ENCODE measurements at places on chromosomes 1 and 21.

DNA sequence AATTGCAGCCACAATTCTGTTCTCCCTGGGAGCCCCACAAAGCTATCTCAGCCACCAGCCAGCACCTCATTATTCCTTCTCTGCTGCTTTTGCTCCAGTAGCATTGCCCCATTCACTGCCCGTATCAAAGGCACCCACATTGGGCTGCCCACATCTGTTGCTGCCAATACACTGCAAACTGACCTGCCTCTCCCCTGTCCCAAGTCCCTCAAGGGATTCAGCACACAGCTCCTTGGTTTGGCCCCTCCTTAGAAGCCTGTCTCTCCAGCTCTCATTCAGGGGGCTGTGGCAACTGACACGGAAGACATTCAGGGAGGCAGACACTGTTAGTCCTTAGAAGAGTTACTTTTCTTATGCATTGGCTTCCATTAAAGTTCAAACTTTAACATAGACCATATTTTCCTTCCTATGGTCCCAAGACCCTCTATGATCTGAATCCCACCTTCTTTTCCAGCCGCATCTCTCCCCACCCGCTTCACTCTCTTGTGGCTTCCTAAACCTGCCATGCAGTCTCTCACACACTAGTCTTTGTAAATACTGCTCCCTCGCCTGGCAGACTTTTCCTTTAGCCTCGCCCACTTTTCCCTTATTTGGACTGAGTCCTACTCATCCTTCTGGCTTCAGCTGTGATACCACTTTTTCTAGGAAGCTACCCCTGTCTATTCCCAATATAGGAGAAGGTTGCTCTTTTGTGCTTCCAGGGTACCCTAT, 19.3 kb upstream of the KLHDC8A start:
- no peak for DNase-seq

DNA sequence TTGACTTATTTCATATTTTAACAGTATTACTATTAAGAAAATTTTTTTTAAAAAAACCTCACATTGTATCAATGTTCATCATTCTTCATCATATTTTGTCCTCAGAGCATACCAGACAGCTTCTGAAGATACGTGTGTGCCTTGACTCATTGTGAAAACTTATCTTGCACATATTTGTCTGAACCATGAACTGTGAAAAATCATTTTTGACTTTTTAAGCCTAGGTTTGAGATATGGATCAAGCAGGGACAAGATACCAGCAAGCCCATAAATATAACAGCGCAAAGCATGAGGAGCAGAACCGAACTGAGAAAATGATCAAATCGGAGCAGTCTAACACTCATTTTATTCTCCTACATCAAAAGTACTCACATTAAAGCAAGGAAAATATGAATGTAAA, 506.0 kb downstream of the BRINP3 start:
- no peak for DNase-seq

- DNase-seq, result no peak
These were observed 27.4 kb downstream of the KCNA3 start for GRCh38 chr1:110647254-110647891.

GRCh38 chr1:235442788-235443429, 61.3 kb downstream of the B3GALNT2 start:
- no peak for DNase-seq

GRCh38 chr1:145826030-145826429, 2.0 kb downstream of the POLR3C start:
- no peak for DNase-seq

- DNase-seq, result no peak
These were observed 10.5 kb downstream of the CERS2 start for GRCh38 chr1:150964164-150964489.

- DNase-seq, result no peak
These were observed 314.0 kb downstream of the LMO4 start for GRCh38 chr1:87642581-87643221.

DNA sequence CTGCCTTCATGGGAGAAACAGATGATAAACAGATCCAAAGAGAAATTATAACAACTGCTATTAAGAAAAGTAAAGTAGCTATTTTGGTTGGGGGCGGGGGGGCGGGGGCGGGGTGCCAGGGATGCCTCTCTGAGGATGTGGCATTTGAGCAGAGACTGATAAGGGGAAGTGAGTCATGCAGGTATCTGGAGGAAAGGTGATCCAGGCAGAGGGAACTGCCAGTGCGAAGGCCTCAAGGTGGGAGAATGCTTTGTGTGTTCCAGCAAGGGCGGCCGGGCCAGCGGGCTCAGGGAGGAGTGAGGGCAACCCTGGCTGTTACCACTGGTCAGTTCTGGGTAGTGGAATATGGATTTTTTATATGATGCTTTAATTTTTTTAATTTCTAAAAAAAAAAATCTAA, 7.0 kb upstream of the TNFRSF1B start:
- DNase-seq, result no peak

- no peak for DNase-seq
These were observed 515.5 kb downstream of the BRINP3 start for GRCh38 chr1:189962181-189962580.

DNA sequence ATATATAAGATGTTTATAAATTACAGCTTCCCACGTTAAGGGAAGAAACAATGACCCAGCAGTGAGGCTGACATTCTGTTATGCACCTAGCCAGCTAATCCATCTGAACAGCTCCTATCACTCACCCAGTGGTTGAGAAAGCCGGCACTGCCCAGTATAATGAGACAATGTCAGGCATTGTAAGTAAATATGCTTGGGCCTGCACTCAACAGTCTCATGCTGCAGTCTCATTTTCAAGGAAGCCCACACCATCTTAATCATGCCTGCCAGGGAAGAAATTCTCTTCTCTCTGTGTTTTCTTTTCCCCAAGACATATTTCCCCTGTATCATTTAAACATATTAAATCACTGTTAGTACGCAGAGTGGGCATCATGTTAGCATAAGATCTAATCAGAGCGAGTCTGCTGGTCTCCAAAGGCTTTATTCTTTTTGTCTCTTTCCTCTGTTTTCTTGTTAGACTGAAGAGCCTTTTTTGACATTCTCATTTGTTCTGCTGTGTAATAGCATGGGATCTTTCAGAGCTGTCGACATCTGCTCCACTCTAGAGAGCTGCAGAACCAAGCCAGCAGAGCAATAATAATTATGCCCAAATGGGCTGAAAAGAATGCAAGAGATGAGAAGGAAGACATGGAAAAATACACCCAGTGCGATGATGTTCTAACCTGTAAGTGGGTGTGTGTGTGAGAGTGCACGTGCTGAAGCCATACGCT, 67.6 kb upstream of the SLC22A15 start:
- DNase-seq, result peak; percentile 8

- no peak for DNase-seq
These were observed 18.0 kb upstream of the ID3 start for GRCh38 chr1:23577056-23578004.

DNA sequence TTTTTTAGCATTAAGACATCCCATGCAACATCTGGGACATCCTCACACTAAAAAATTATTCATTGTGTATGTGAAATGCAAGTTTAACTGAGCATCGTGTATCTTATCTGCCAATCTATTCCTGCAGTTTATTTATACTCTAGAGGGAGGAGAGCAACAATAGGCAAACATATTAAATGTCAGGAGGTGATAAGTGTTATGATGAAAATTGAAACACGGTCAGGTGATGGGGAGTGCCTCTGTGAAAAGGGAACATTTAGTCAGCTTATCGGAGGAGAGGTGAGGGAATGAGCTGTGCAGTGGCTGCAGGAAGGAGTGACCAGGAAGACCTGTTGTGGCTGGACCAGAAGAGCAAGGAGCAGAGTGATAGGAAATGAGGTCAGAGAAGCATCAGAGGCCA, 775 bp upstream of the EFCAB14 start:
- DNase-seq, result no peak

GRCh38 chr1:23098463-23099170, 70.0 kb downstream of the LUZP1 start:
- DNase-seq, result peak; percentile 33

DNA sequence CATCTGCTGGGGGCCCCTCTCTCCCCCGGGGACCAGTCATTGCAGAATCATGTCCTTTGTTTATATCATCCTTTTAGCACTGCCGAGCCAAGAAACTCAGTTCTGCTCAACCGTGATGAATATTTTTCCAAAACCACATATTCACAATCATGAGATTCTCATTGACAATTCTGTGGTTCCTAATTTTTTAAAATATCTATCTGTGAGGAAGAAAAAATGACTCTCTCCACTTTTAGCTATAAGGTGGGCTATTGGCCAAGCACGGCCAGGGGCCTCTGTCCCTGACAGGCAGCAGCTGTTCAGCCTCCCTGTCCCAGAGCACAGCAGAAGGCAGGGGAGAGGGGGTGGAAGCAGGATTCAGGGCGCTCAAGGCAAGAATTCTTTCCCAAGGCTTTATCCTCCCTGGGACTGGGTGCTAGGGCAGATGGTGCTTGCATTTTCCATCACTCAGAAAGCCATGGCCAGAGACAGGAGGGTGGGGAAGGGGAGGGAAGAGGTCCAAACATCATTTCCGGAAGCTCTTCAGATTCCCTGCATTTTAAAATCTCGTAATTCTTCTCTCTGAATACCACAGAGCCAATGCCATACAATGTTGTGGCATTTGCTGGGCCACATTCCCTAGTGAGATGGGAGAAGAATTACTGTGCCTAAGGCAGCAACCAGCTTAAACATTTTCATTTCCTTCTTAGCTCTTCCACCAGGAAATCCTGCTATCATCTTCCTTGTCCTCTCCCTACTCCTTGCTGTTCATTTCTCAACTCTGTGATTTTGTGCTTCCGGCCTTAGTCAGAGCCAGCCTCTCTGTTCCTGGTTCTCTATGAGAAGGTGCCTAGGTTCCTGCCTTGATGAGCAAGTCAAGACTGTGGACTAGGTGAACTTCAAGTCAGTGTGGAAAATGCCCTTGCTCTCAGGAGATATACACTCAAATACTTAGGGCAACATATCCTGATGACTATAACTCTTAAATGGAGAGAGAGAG, 60.3 kb downstream of the KCNJ6 start:
- DNase-seq, result no peak

GRCh38 chr1:118485757-118486156, 300.7 kb upstream of the SPAG17 start:
- no peak for DNase-seq

GRCh38 chr1:239982762-239983161, 108.9 kb upstream of the FMN2 start:
- DNase-seq, result no peak

DNA sequence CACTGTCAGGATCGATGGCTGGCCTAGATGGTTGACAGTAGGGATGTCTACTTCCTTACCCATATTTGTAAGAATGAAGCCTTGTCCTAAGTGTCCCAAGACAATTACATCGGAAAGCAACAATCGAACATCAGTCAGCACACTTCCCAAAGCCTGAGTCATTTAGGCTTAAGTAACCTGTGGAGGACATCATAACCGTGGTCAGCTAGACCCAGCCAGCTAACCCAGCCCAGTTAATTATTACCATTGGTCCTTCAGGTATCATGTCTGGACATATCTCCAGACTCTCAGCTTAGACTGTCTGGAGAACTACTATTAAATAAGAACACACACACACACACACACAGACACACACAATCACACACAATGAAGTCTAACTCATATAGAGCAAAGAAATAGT, 264.7 kb downstream of the TRABD2B start:
- no peak for DNase-seq

Data from caudate nucleus (tissue), 63 donors.